Foreskin fibroblast (primary cell): ENCODE measurements at places on chromosomes 13 and 19.
A peak's percentile ranks its signal among the peaks of the same experiment; 100 is the strongest.

DNA sequence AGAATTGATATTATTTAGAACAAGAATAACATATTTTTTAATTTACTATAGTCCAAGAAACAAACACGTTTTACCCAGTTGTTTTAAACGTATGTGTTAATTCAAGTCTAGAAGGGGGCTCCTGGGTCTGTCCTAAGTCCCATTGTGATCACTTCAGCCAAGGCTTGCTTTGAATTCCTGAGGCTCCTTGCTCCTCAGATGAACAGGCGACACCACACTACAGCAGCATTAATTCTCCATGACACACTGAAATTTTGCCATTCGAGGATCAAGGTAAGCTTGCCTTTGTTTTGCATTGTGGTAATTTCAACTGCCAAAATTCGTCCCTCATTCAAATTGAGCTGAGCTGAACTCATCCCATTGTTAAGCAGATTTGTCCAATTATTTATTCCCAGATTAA, 1442.6 kb downstream of the SLITRK5 start:
- DNase-seq: no peak

DNA sequence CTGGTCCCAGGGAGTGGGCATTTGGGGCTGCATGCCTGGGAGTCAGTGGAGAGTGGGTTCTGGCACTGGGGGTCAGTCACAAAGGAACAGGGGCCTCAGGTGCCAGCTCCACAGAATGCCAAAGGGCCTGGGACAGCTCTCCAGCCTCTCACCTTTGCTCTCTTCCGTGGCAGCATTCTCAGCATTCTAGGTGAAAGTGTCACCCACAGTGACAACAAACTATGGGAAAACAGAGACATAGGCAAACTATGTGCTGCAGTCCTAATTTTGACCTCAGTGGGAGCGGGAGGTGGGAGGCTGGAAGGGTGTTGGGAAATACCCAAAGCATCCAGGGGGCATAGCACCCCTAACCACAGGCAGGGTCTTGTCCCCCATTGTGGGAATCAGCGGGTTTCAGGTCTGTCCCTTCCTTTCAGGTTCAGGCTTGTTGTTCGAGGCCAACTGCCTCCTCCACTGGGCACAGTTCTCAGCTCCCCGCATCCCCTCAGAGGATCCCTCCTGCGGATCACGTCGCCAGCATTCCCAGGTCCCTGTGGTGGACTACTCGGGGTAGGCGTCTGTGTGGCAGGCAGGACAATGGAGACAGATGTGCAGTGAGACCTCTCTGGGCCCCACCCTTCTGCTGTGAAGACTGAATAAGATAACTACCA, 52.4 kb downstream of the TSHZ3 start:
- no peak for DNase-seq

- DNase-seq: peak; percentile 79
These were observed 104.9 kb downstream of the HSPH1 start for GRCh38 chr13:31056644-31057271.

GRCh38 chr13:60182907-60183306, 19.2 kb upstream of the DIAPH3 start:
- DNase-seq: no peak

GRCh38 chr13:55493297-55493696, 1647.4 kb upstream of the PRR20A start:
- no peak for DNase-seq

DNA sequence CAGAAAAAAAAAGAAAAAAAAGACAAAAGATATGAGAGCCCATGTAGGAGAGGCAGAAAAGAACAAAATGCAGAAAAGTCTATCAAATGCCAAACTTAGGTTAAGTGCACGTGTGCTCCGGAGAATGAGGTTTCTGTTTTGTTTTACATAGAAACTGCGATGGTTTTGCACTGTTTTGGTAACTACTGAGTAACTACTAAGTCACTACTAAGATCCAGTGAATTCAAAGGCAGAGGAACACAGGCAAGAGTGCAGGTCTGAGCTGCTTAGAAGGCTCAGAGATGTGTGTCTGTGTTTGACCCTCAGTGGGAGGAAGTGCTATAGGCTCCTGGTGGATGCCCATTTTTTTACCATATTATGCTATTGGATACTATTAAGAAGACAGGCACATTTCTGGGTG, 299.3 kb downstream of the NDFIP2 start:
- DNase-seq: peak; percentile 26

DNA sequence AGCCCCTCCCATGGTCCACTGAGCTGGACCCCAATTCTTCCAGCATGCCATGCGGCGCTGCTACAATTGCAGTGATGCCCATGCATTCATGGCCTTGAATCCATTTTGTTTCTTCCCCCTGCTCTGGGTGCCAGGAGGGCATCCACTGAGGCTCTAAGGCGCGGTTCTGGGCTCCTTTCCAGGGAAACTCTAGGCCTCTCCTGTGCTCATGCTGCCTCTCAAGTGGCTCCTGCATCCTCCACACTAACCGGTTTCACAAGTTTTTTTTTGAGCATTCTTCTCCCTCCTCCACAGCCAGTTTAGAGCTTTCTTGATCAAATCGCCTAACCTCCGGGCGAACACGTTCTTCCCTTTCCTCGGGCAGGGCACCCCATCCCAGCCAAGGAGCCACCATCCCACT, 69.1 kb upstream of the FLT1 start:
- DNase-seq: no peak

DNA sequence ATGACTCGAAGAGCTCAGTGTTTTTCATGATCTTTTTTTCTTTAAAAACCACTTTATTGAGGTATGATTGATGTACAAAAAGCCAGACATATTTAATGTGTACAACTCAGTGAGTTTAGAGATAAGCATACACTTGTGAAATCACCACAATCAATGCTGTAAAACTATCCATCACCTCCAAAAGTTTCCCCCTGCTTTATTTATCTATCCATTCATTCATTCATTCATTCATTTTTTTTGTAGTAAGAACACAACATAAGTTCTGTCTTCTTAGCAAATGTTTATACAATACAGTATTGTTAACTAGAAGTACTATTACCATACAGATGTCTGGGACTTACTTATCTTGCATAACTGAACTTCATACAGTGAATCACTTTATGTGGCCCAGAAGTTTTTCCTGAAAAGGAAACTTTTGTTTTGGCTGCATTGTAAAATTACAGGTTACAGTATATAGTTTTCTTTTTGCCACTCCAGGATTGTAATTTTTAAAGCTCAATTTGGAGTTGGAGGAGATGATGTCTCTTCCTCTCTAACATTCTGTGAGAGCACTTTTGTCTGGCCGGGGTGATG, 6.7 kb downstream of the RAP2A start:
- no peak for DNase-seq

DNA sequence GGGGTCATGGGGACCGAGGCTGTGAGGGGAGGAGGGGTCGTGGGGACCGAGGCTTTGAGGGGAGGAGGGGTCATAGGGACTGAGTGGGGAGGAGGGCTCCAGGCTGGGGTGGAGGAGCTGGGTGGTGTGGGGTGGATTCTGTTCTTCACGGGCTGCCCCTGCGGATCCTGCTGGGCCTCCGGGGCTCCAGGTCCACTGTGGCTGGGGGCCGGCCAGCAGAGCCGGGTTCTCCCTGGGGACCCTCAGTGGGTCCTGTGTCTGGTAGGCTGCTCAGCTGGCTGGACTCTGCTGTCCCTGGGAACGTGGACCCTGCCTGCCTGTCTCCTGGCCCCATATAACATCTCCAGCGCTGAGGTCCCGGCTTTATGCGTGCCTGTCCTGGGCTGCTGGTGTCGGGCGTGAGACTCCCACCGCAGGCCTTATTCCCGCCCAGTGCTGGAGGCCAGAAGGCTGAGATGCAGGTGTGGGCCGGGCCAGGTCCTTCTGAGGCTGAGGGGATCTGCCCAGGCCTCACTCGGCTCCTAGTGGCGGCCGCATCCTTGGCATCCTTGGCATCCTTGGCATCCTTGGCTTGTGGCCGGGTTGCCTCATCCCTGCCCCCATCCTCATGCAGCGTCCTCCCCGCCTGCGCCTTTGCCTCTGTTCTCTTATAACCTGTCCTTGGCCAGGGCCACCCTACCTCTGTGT, 19.8 kb upstream of the GNA15 start:
- peak; percentile 10 for DNase-seq
